Ammon's horn (tissue), 1 donor: ENCODE measurements at places on chromosomes 1 and 21.

- peak; percentile 27 for DNase-seq
These were observed 19.8 kb upstream of the COX20 start for GRCh38 chr1:244815600-244816099.

DNA sequence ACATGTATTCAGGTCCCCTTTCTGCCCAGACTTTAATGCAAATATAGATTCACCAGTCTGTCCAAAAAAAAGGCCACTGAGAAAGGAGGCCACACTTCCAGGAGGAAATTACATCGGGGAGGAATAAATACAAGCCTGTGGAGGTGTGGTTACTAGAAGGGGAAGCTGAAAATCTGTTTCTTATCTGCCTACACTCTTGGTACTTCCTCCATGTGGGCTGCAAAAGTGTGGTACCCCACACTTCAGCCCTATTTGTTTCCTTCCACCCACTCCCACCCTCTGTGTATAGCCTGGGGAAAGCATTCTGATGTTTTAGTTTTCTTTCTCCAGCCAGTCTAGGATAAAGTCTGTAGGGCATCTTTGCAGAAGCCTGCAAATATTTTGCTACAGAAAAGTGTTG lies 38.4 kb downstream of the UTP25 start:
- DNase-seq: no peak

- no peak for DNase-seq
These were observed 71.1 kb downstream of the NIBAN1 start for GRCh38 chr1:184903111-184903692.

DNA sequence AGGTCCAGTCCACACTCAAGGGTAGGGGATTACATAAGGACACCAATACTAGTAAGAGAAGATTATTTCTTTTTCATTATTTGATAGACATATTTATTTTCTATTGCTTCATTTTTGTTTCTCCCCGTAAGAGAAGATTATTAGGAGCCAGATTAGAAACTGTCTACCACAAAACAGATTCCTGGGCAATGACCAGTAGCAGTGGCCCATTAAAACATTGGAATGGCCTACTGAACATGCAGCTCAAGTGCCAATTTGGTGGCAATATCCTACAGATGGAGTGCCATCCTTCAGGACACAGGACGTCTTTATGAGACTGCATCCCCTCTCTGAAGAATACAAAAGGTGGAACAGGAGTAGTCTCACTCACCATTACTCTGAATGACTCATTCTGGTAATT lies 34.0 kb upstream of the ARHGAP29 start:
- no peak for DNase-seq

DNA sequence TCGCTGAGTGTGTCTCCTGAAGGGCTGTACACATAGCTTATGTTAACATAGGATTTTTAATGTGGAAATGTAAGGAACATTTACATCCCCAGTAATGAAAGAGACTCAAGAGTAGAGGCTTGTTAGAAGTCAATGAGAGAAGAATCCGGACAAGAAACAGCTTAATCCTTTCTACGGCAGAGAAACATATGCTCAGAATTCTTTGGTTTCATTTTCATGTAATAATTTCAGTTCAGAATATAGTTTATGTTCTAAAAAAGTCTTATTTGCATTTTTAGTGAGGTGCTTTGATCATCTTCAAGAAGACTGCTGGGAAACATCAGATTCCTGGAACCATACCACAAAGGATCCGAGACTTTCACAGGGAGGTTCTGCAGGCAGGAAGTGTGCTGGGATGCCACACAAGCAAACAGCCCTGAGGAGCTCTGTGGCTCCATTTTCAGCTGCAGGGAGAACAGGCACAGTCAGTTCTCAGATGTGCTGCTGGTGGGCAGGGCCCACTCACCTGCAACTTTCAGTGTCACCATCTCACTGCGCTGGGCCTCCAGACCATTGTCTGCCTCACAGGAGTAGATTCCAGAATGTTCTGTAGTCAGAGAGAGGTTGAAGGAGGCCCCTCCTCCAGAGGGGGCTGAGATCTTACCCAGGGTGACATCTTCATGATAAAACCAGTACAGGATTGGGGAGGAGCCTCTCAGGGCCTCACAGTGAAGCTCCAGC lies 28.4 kb downstream of the FCRL5 start:
- DNase-seq: no peak

GRCh38 chr1:30161953-30162352 lies 561.4 kb downstream of the MATN1 start:
- no peak for DNase-seq

- DNase-seq: no peak
These were observed 22.1 kb upstream of the SPATC1L start for GRCh38 chr21:46206163-46207005.

DNA sequence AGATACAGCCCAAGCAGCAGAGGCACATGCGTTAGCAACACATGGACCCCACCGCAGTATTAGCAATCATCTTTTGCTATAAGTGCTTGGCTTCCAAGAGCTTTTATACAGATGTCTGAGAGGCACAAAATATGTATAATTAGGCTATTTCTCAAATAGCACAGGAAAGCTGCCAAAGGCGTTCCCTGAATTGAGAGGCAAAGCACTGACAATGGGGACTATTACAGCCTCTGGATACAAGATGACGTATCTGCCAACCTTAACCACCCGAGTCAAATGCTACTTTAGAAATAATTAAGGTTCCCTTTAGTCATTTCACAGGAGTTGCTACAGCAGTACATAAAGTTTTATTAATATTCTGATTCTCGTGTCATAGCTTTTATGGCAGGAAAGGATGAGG lies 6.4 kb downstream of the STMN1 start:
- DNase-seq: no peak

GRCh38 chr1:246647513-246647912 lies 76.7 kb upstream of the SCCPDH start:
- DNase-seq: peak; percentile 37

GRCh38 chr1:12276225-12276624 lies 46.4 kb downstream of the VPS13D start:
- DNase-seq: no peak

DNA sequence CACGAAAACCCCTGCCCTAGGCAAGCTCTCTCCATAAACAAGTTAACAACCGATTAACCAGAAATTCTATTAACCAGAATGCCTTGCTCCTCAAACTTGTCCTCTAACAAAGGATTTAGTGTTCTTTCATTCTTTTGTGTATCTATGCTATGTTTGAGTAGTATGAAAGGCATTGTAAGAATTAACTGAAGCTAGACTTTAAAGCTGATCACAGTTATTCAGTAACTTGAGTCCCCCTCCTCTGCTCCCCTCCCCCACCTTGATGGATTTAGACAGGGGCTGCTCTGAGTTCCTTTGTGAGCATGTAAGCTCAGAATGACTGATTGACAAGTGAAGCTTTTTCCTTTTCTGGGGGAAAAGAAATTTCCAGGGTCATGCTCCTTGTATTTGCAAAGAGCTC lies 257.6 kb downstream of the TTLL7 start:
- DNase-seq: no peak

DNA sequence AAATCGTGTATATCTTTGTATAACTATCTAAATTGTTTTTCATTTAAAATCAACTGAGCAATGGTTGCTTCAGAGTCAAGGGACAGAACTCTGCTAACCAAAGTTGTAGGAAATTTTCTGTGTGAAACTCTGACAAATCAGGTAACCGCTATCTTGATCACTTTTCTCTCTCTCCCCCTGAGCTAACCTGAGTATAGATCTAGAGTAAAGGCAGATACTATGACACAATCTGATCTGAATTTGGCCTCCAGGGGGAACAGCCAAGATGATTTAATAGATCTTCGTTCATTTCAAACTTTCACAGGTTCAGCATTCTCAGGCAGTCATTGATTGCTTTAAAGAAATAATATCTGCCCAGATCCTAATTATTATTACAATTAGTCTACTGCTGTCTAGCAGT lies 472.8 kb downstream of the NUF2 start:
- DNase-seq: no peak

GRCh38 chr1:164475834-164476233 lies 83.2 kb upstream of the PBX1 start:
- no peak for DNase-seq

DNA sequence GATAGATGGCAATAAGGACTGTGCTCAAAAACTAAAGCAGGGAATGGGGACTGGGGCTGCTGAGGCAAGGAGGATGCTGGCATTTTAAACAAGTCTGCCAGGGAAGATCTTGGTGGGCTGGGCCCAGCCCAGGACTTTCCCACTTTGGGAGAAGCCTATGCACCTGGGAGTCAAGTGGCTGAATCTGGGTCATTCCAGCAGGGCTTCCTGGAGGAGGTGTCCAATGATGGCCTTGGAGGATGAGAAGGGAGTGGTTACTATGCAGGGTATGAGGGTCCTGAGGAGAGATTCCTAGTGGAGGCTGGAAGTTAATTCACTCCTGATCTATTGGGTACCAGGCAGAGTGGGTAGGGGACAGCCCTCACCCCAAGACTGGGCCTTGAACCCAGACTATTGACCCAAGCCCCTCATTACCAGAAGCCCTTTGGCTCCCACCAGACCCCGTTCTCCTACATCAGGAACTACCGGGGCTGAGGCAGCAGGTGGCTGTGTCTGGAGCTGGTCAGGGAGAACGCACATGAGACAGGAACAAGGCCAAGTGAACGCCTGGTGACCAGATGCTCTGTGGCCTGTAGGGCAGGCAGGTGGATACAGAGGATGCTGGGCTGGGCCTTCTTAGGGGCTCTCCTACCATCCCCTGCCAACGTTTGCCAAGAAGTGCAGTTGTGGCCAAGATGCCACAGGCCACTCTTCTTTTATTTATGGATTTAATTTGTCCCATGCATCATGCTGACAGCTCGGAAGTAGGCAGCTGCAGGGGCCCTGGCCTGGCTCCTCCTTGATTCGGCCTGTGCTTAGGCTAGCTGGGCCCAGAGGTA lies 18.3 kb upstream of the LRP8 start:
- DNase-seq: no peak

DNA sequence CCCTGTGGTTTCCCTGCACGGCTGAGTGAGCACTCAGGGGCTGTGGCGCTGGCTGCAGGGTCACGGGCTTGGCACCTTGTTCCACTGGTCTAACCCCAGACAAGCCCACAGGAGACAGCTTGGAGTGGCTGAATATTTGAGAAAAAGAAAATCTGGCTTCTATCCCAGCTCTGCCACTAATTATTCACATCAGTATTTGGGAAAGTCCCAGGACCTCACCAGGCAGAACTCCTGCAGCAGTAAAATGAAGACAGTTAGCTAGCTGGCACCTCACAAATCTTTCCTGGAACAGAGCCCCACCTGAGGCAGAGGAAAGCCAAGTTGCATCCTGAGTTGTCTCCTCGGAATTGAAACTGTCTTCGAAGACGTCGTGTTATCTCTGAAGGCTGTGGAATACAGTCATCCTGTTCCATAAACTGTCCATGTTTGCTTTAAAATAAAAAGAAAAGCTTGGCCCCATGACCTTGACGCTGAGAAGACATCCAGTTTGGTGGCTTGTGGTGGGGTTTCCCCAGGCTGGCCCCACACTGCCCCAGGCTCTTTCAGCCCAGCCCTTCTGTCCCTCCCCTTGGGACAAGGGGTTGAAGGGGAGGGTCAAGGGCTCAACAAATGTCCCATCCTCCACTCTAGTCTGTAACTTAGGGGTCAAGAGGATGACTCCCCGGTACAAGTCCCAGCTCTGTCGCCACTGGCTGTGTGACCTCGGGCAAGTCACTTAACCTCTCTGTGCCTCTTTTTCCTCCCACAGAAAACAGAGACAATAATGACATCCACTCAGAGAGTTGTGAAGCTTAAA lies 93.8 kb upstream of the TMPRSS2 start:
- no peak for DNase-seq

DNA sequence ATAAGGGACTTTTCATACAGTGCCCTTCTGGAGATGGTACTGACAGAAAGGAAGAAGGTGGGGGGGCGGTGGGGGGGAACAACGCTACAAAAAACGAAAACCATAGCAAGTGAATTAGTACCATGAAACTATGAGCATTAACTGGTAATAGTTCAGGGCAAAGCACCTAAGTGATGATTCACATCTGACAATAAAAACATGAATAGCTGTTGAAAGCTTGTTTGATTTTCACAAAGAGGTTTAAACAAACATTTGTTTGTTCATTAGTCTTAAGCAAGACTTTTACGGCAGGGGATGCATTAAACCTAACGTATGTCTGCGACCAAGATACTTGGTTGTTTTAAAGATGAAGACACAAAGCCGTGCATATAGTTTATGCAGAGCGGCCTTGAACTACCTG lies 177.5 kb downstream of the LMO4 start:
- DNase-seq: no peak

DNA sequence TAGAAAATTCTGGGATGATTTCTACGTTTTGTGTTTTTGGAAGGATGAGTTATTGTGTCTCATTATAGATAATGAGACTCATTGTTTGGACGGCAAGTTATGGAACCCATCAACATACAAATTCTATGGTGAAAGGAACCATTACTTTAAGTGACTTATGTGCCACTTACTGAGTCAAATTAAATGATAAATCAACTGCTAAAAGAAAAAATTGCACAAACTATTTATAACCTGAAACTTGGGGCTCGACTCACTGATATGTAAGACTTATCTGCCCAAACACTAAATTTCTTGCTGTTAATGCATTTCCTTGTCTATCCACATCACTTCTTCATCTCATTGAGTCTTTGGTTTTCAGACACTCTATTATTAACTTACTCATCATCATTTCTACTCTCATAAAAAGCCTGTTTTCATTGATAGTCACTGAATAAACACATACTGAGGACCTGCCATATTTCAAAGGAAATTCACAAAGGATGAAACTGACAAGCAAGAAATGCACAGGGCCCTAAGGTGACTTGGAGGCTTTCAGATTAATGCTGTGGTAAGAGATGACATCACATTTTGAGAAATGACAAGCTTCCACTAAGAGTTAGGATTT lies 872.7 kb upstream of the ADAMTS5 start:
- no peak for DNase-seq

DNA sequence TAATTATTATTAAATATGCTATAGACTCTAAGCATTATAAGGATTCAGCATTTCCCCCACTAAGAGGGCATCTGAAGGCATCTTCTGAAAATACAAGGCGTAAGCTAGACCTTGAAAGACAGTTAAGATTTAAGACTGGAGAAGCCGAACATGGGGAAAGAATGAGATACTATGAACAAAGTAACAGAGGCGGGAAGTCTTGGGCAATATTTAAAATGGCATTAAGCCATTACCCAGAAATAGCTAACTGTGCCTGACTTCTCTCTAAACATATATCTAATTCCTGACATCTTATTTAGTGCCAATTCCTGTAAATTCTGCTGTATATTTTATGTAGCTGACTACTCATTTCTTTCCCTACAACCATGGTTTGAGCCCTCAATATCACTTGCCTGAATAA lies 20.9 kb downstream of the DPH5 start:
- no peak for DNase-seq

- peak; percentile 24 for DNase-seq
These were observed 17.6 kb downstream of the HTR6 start for GRCh38 chr1:19682257-19682656.

- no peak for DNase-seq
These were observed 481 bp upstream of the EXTL1 start for GRCh38 chr1:26020941-26021646.

- DNase-seq: no peak
These were observed 297.6 kb downstream of the TTLL7 start for GRCh38 chr1:83701355-83701754.

DNA sequence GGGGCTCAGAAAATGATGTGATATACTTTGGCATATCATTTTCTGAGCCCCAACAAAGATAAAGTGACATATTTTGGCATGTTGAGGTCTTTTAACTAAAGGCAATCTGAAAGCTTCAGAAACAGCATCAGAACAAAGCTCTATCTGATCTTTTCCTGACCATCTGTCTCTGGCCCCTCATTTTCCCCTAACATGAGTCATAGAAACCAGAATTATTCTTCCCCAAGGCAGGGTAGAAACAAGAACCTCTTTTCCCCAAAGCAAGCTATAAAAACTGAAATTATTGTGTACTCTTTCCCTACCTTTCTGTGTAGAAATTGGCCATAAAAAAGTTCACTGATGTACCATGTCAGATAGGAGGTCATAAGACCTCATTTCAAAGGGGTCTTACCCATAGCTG lies 48.7 kb upstream of the PLA2G4A start:
- DNase-seq: no peak
